ENCODE measurements at places on chromosomes 13 and 19.

DNA sequence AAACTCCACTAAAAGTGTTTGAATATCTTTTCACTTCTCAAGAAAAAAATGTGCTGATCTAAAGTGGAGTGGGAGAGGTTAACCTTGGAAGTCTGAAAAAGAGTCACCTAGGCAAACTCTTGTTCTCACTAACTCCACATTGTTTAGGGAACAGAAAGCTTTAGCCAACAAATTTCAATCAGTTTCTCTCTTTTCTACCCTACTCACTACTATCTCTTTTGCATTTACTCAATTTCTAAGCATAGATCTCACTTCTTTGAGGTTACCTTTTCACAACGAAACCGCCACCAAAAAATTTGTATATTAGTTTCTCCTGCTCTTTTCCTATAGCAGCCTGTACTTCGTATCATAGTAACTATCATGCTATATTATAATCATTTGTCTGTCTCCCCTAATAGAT, 6.3 kb downstream of the NHLRC3 start:
- DNase-seq = no peak

GRCh38 chr19:38710928-38711725, 33.1 kb downstream of the CAPN12 start:
- DNase-seq = no peak

DNA sequence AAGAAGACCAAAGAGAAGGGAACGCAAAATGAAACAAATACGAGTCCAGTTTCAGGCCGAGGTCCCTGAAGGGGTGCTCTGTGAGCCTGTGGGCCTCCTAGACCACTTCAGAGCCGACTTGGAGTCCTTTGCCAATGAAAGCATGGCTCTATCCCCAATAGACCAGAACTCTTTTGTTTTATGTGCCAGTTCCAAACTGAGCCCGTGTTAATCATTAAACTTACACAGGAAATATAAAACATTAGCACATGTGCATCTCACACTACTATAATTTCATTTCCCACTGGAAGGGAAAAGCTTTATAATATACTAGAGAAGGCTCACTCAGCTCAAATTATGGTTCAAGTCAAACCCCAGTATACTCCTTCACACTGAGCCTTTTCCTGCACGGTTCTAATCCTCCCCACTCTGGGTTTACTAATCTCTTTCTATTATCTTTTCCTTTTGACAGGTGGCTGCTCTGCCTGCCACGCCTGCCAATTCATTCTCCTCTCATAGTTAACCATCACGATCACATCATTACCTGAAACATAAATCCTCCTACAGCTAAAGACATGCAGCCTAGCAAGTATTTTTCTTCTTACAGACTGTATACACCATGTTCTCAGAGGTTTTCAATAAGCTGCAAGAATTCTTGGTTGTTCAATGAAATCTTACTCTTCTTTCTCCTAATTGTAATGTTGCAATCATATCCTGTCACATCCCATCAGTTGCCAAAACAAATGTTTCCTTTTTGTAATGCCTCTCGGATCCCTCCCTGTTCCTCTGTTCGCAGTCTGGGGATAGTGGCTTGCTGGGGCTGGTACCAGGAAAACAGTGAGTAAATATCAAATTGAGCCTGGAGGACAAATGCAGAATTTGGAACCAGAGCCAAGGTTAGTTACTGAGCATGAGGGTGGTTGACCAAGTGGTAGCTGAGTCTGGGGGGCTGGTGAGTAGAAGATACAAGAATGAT, 18.8 kb upstream of the WASF3 start:
- no peak for DNase-seq

GRCh38 chr19:49771674-49772139, 4.9 kb downstream of the AP2A1 start:
- DNase-seq = no peak

- DNase-seq = no peak
Observed at GRCh38 chr19:45439190-45439568, 15.5 kb upstream of the ERCC1 start.

DNA sequence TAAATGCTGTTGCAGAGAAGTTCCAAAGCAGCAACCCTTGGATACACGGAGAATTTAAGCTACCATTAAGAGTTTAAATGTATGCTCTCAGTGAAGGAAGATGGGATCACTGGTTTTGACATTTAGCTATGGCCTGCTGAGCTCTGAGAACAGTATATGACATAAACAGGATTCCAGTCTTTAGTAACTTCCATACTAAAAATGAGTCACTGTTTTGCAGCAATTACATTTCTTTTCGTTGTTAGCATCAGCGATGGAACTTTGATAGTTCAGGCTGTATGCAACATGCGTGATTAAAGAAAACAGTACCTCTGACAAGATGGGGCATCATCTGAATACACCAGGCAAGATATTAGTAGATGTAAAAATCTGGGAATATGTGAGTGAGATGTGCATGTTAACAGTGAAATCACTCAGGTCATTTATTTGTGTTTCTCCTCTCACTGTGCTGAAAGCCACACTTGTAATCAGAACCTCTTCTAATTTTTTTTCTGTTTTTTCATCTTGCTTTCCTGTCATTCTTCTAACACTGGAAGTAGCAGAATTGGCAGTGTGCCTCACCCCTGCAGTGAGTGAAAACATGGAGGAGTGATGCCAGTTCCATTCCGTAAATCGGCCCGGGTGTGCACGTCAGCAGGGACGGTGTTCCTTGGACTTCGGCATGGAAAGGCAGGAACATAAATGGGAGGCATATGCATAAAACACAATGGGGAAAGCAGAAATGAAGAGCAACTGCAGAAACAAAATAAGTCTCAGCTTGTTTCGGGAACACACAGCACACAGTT, 361.5 kb downstream of the OXGR1 start:
- no peak for DNase-seq

DNA sequence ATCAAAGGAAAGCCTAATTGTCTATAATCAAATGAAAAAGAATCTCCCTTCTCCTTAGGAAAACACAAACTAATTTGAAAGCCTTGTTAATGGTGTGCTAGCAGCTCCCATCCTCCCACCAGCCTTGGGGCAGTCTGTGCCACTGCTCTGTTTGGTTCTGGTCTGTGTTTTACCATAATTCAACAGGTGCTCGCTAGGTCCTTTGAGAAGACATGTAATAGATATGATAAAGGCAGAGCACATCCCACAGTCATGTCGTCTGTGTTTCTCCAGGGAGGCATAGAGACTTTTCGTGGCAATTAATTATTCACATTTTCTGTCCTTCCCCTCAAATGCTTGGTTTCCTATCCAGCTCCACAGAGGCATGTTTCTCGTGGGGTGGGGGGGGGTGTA, 23.8 kb downstream of the FAM124A start:
- DNase-seq = no peak

GRCh38 chr13:73991884-73992283, 142.3 kb downstream of the KLF12 start:
- no peak for DNase-seq

DNA sequence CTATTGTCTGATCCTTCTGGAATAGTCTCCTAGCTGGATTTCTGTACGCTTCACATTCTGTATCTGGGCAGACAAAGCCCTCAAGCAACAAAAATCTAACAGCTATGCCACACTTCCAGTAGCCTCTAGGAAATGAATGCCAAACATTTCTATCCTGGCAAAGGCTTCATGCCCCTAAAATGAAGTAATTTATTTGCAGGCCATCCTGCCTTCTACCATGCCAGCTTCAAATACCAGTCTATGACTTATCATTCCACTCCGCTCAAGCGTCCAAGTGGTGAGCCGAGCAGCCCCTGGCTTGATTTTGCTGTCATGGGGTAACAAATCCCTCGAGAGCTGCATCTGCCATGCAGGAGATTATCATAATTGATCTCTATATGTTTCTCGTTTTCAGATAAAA, 86.9 kb downstream of the LHFPL6 start:
- no peak for DNase-seq

DNA sequence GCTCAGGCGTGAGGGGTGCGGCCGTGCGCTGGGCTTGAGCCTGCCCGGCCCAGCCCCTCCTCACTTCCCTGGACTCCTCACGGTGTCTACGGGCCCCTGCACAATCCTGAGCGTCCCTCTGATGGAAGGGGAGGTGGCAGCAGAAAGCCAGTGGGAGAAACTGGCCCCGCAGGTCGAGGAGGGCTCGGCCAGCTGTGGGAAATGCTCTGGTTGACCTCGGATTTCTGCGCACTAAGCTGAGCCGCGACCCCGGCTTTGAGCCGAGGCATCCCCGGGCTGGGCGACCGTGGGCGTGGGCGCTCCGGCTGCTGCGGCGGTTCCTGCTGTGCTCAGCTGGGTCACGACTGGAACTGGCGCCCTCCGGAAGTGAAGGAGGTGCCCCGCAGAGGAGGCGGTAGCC, 70.1 kb downstream of the ZNF208 start:
- DNase-seq = no peak
